GDM1 (cell line): ENCODE measurements at places on chromosomes 7 and 10.

GRCh38 chr7:130966246-130967009 is 232.4 kb upstream of the KLF14 start:
- no peak for DNase-seq

- DNase-seq: peak; percentile 82
Measured at GRCh38 chr7:41881331-41882130, 178.6 kb upstream of the INHBA start.

DNA sequence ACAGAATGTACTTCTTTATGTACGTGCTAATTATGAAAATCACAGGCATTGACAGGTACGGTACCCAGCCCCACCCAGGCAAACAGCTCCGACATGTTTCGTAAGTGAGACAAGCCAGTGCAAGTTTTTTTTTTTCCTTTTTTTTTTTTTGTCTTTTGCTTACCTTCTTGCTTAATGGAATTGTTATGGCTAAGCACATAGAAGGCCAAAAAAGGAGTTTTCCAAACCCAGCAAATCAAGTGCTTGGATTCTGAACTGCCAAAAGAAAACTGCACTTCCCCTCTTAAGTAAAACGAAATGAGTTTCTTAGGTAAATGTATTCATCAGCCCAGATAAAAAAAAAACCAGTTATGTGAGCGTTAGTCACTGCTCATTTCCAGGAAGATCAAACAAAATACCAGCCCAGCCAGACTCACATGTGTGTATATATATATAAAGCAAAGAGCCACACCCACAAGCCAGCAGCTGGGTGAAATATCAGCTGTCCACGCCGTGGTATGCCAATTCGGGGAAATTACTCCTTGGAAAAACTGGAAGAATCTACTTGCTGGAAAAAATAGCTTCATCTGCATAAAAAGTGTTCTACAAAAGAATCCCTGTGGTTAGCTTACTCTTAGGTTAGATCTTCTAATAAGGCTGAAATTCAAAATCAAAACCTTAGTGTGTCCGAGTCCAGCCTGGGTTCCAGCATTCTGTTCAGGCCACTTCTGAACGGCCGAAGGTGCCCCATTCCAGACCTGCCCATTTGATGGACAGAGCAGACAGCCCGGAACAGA is 8.0 kb downstream of the KLF6 start:
- no peak for DNase-seq

DNA sequence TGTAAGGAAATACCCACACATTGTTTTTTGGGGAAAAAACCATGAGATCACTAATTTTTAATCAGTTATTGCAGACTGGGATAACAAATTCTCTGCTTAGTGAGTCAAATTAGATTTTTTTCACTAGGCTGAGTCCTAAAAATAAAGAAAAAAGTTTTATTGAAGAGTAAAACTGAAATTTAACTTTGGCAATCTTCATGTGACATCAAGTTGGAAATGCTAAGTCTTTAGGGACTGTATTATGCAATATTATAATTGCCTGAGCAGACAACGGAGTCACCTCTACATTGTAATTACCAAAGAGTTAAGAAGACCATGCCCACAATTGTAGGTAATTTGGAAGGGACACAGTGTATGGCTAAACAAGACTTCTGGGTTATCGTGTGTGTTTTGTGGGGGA is 2.2 kb upstream of the CLEC5A start:
- no peak for DNase-seq

DNA sequence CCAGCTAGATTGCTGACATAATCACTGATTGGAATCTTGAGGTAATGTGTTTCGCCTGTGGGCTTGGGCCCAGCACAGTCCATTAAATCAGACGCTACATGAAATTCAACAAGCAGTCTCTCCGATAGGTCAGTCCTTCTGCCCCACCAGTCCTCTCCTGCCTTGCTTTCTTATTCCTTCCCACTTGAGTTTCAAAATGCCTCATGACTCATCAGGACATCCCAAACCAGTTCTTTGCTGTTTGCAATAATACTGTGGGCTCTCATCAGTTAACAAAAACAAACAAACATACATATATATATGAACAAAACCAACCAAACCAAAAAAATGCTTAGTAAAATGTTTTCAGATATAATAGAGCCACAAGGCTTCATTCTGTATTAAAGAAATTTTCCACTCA is 599.0 kb downstream of the SORCS1 start:
- DNase-seq: no peak

- DNase-seq: no peak
Measured at GRCh38 chr7:130906575-130906974, 172.6 kb upstream of the KLF14 start.

DNA sequence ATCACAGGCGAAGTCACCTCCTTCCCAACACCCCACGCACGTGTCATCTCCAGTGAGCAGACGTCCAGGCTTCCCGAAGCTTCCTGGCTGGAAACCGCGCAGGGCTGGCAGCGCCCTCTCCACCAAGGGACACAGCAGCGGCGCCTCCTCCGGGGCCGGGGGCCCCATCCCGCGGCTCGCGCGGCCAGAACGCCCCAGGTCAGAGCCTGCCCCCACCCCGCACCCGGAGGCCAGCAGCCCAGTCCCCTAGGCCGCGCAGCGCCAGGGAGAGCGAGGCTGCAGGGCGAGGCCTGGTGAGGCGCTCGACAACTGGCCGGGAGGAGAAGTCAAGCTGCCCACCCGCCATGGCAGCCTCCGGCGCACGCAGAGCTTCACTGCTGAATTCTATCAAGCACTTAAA is 247.0 kb downstream of the SEMA3D start:
- DNase-seq: no peak
